Stimulated activated CD8-positive, alpha-beta memory T cell treated with anti-CD3 and anti-CD28 coated beads, Interleukin-4, amount 100 ng/mL, for 1 hour (primary cell): ENCODE measurements at places on chromosomes 13 and 19.

DNA sequence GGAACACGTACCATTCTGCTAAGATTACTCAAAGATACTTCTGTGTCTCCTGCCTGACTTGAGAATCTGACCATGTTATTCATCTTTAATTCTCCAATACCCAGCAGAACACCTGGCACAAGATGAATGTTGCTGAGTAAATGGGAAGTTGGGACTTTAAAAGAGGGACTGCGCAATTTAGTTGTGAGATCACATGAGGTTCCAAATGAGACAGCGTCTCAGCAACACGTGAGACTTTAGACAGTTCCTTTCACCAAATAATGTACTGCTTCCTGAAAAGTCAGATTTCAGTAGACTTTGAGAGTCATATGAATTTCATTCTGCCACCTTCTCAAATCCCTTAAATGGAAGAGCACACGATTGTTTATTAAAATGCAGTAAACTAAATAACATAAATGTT is 36.7 kb downstream of the DOCK9 start:
- no peak for DNase-seq

DNA sequence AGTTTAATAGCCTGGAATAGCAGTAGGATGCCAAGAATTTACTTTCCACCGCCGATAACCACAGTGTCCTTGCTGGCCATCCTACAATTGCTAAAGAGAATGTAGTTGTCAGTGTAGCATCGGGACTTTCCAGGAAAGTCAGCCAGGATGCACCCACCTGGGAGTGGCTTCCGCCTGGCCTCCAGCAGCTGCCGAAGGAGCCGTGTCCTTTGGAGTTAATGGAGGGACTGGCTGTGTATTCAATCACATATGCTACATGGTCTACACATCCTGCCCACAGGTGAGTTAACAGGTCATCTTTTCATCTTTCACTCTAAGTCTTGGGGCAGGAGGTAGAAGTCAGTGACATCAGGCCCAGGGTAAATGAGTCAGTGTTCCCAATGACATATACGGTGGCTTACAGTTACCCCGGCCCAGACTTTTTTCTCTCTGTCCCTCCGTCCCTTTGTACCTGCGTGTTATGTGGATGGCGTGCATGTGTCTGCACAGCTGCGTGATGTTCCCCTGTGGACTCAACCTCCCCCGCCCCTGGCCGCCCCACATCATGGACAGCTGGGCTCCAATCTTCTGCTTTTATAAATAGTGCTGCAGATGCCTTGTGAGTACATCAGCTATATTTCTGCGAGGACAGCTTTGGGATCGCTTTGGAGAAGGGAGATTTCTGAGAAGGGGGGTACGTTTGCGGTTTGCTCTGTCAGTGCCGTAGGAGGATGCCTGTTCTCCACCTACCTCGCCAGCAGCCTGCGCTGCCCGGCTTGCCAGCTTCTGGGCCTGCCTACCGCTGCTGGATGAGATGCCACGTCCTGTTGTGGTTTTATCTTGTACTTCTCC is 63.1 kb downstream of the ATP11A start:
- DNase-seq, result no peak

DNA sequence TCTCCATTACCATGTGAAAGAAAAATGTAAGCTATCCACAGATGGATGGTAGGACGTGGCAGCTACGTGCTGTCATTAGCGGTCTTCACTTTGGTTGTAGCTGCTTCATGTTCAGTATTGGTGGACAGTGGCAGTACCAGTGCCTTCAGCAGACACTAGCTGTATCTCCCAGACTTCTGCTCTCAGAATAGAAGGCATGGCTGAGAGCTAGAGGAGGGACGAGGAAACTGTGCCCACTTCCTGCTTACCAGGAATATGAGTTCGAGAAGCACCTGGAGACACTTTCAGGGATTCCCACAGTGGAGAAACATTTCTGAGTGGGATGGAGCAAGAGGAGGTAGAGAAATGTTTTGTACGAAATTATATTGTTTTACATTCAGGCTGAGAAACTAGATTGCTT is 6.9 kb upstream of the SHISA2 start:
- no peak for DNase-seq

GRCh38 chr13:77574096-77574495 is 38.6 kb downstream of the SCEL start:
- DNase-seq, result no peak

DNA sequence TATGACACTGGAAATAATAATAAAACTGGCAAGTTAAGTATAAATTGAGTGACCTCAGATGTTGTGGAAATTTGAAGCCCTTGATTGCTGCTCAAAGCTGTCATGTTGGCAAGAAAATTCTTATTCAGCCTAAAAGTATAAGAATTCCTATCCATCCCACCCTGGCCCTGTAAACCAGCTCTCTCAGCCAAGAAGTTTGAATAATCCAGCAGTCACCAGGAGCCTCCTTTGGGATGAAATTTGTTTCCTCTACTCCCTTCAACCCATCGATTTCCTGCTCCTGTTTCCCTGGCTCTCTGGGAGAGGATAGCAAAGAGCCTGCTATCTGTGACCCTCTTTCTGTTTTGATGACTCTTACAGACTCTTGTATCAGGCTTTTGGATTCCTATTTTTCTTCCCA is 169.3 kb downstream of the LHFPL6 start:
- no peak for DNase-seq

GRCh38 chr13:100826441-100826840 is 151.8 kb upstream of the TMTC4 start:
- no peak for DNase-seq

DNA sequence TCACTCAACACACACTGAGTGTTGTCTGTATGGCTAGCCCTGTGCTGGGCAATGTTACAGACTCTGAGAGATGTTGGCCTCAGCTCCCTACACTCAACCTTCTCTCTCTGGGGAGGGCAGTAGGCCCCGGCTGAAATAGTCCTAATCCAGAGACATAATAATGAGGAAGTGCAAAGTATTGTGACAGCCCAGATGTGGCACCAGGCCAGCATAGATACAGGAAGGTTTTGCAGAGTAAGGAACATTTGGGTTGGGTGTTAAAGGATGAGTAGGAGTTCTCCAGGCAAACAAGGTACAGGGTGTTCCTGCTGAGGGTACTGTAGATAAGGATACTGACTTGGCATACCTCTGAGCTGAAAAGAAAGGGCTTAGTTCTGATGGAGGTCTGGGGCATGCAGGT is 2.4 kb downstream of the LIN7B start:
- DNase-seq, result no peak

- no peak for DNase-seq
Measured at GRCh38 chr13:103178986-103179943, 113.0 kb upstream of the SLC10A2 start.

GRCh38 chr13:112959701-112960542 is 9.1 kb upstream of the MCF2L start:
- DNase-seq, result no peak

DNA sequence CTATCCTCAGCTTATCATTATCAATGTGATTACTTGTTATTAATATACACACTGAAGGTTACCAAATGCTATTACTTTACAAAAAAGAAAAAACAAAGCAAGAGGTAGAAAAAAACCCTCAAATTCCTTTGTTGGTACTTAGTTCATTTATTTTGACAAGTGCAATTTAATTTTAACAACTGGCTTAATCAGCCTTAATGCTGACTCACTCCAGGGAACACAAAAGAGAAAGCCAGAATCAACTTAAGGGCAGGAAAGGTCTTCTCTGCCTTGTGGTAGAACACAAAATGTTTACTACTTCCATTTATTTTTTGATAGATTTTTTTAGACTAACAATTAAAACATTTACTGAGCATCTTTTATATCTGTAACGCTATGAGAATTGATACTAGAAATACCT is 417.1 kb downstream of the PCDH17 start:
- DNase-seq, result no peak

DNA sequence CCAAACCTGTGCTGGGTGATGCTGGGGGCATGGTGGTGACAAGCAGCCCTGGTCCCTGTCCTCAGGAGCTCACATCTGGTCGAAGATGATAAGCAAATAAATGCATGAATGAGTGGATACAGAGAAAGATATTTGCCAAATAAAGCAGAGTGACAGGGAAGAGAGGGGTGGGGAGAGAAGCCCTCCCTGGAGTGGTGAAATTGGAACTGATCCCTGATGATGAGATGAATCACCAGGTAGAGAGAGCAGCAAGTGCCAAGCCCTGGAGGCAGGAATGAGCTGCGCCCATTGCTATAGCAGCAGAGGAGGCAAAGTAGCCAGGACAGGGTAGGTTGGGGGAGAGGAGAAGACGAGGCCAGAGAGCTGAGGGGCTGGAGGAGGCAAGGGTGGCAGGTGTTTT is 13.7 kb downstream of the FXYD5 start:
- no peak for DNase-seq

- DNase-seq, result no peak
Measured at GRCh38 chr13:59774491-59774971, 389.2 kb downstream of the DIAPH3 start.

GRCh38 chr13:113297370-113298042 is 467 bp downstream of the LAMP1 start:
- DNase-seq, result peak; percentile 26

DNA sequence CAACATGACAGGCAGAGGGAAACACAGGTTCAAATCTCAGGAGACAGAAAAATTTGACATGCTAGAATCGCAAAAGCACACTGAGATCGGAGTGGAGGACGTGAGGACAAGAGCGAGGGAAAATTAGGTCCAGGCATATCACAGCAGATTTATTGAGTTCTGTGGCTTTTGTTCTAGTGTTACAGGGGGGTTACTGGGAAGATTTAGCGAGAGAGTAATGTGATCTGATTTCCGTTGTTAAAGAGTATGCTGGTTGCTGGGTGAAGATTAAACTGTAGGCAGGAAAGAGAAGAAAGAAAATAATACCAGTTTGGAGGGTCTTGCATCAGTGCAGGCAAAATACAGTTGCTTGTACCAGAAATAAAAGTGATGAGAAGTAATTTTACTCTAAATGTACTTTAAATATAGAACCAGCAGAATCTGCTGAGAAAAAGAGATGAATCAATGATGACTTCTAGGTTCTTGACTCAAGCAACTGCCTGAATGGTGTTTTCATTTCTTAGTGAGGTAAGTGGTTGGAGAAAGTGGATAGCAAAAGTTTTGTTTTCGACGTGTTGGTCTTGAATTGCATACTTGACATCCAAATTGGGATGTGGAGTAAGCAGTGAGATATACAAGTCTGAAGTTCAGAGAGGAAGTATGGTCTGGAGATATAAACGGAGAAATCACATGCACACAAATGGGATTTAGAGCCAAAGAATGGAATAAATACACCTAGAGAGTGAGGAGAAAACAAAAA is 35.7 kb downstream of the UFM1 start:
- DNase-seq, result no peak

GRCh38 chr13:81021284-81021840 is 680.4 kb upstream of the SPRY2 start:
- no peak for DNase-seq

GRCh38 chr13:44685641-44686040 is 109.5 kb upstream of the TSC22D1 start:
- DNase-seq, result no peak

DNA sequence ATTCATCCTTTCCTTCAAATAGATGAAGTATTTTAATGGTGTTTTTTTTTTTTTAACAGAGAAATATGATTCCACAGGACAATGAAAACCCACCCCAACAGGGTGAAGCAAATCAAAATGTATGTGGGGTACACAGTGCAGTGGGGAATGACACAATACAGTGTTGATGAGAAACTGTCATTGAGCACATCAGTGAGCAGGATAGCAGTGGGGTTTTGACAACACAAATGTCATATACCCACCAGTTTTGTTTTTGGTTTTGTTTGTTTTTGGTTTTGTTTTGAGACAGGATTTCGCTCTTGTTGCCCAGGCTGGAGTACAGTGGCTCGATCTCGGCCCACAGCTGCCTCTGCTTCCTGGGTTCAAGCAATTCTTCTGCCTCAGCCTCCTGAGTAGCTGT is 29.2 kb downstream of the ZNF844 start:
- no peak for DNase-seq

DNA sequence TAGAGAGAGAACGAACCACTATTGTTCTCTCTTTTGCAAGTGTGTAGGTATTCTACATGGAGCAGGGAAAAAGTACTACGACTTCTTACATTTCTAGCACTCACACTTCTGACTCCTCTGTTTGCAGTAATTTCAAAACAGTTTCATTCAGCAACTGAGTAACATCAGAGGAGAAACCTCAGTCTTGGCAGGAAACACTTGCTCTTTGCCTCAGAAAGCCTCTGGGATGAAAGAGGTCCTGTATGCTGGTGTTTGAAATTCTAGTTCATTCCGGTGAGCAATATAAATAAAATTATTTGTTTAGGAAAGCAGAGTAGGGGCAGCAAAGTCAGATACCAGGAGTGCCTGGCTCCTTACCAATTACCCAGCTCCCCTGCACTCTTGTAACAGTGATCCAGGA is 595.5 kb downstream of the TBC1D4 start:
- no peak for DNase-seq

- DNase-seq, result no peak
Measured at GRCh38 chr19:47104680-47105079, 8.9 kb downstream of the ZC3H4 start.

- DNase-seq, result no peak
Measured at GRCh38 chr19:21264416-21264815, 64.8 kb downstream of the ZNF708 start.

DNA sequence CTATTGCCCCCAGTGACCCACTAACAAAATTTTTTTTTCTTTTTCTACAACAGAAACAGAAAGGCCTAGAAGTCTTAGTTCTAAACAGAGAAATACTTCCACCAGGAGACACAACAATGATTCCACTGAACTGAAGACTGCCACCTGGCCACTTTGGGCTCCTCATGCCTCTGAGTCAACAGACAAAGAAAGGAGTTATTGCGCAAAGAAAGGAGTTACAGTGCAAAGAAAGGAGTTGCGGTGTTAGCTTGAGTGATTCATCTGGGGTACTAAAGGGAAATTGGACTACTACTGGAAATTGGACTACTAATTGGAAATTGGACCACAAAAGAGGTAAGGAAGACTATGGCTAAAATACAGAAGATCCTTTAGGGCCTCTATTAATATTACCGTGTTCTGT is 116.6 kb downstream of the PCDH17 start:
- no peak for DNase-seq

DNA sequence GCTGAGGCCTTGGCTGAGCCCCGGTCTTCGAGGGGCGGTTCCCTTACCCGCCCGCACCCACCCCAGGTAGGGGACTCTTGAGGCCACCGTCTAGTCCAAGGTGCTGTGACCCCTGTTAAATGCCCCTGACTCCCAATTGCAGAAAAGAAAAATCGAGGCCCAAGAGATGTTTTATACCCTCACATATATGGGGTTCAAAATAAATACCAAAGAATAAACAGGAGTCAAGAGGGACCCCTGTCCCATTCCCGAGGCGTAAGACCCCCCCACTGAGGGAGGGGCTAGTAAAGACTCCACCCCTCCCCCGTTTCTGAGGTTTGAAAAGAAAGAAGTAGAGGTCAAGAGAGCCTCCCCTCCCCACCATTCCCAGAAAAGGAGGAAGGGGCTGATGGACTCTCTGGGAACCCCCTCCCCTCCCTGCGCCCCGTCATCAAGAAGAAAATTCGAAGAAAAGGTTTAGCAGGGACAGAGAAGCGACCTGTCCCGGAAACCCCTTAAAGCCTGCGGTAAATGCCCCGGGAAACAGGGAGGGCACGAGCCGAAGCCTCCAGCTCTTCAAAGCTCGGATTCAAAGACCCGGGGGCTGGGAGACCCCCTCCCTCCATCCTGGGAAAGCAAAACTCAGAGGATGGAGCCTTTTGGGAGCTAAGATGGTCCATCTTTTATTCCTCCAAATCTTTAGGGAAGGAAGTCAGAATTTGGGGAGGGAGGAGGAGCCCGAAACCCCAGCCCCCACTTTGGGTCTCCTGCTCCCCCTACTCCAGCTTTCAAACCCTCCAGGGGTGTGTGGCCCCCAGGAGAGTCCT is 755 bp upstream of the RAB3A start:
- DNase-seq, result no peak
